Heart left ventricle (tissue), 16 donors: ENCODE measurements at places on chromosomes 1 and 21.

DNA sequence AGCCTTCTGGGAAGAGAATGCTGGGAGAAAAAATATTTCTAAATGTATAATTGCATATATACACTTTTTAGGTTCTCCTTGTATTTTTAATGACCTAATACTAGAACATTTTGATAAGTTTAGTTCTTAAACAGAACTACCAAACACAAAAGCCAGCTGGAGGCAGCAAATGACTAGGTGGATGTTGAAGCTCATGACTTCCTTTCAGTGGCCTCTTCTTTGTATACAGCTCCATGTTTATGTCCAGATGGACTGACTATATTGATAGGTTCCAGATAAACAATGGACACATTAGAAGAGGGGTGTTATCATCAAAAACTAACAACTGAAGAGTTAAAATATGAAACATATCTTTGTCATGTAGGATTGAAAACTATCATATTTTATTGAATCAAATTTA is 52.5 kb downstream of the LRRC8D start:
- no peak for DNase-seq

- DNase-seq: no peak
Observed at GRCh38 chr1:200866521-200866920, 6.3 kb upstream of the GPR25 start.

- no peak for DNase-seq
Observed at GRCh38 chr1:204443260-204443619, 31.6 kb upstream of the PPP1R15B start.

- DNase-seq: no peak
Observed at GRCh38 chr1:151641229-151641628, 29.4 kb downstream of the SNX27 start.

- peak; percentile 51 for DNase-seq
Observed at GRCh38 chr1:109977225-109977624, 7.3 kb upstream of the AHCYL1 start.

- no peak for DNase-seq
Observed at GRCh38 chr1:145828367-145829026, 4.5 kb downstream of the POLR3C start.

DNA sequence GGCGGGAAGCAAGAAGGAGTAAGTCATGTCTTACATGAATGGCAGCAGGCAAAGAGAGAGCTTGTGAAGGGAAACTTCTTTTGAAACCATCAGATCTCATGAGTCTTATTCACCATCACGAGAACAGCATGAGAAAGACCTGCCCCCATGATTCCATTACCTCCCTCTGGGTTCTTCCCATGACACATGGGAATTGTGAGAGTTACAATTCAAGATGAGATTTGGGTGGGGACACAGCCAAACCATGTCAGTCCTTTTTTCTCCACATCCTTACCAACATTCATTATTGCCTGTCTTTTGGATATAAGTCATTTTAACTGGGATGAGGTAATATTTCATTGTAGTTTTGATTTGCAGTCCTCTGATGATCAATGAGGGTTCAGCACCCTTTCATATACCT is 81.0 kb downstream of the DIRAS3 start:
- no peak for DNase-seq

GRCh38 chr1:178254433-178254832 is 160.5 kb downstream of the RASAL2 start:
- DNase-seq: no peak

DNA sequence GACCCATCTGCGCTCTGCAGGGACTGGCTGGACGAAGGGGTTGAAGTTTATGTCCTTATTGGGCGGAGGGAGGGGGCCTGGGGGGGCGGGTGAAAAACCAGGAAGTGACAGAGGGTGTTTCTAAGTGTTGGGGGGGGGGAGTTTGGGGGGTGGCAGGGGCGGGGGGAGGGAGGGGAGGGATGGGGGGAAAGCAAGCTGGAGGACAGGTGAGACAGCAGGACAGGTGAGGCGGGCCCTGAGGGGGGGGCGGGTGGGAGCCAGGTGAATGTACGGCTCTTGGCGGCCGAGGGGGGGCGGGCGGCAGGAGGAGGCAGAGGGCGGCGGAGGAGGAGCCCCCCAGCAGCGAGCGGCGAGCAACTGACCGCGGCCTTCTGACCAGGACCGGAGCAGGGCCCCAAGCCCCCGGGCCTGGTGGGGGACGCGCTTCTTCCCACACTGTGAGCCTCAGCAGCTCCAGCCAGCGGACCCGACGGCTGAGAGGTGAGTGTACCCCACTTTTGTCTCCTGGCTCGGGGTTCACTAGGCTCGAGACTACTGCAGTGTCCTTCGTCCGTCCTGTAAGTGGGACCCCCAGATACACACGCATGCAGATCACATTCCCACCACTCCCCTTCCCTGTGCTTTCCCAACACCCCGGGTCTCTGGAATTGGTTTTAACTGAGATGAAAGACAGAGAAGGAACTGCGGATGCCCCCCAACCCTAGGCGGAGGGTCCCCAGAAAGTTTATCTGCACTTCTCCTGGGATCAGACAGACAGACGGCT is at the start of gene ZBTB7B:
Gene ZBTB7B, plus strand, starts transcription at position 339 of the 763 bp plus-strand sequence. CDS start 11,859 bp downstream, outside the sequence.
- no peak for DNase-seq

DNA sequence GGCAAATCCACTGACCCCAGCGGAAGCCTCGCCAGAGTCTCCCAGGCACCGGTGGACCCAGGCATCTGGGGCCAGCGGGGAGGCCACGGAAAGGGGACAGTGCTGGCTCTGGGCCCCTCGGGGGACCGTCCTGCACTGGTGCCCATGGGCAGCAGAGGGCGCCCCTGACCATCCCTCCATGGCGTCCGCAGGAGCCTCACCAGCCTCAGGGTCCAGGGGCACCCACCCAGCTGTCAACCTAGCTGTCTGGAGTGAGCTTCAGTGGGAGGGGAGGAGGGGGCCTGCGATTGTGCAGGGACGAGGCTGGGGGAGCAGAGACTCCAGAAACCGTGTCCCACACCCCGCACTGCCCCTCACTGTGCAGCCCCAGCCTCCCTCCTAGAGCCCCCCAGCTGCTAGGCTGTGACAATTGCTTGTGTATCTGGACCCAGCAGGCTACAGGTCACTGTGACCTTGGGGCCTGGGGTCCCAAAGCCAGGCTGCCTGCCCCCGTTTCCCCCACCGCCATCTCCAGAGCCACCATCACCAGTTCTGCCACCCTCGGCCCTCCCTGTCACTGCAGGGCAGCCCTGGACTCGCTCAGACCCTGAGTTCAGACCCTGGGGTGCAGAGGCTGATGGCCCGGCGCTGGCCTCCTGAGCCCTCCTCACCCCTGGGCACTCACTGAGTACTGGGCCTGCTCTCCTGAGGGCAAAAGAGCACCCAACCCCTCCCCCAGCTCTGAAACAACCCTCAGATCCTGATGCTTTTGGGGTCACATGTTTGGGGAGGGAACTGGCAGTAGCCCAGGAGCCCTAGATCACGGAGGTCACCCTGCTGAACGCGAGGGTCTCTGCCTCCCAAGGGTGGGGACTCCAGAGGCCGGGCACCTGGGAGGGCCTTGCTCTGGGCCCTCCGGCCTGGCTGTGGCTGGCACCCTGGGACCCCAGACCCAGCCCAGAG is 10.6 kb upstream of the COL6A1 start:
- DNase-seq: peak; percentile 71

DNA sequence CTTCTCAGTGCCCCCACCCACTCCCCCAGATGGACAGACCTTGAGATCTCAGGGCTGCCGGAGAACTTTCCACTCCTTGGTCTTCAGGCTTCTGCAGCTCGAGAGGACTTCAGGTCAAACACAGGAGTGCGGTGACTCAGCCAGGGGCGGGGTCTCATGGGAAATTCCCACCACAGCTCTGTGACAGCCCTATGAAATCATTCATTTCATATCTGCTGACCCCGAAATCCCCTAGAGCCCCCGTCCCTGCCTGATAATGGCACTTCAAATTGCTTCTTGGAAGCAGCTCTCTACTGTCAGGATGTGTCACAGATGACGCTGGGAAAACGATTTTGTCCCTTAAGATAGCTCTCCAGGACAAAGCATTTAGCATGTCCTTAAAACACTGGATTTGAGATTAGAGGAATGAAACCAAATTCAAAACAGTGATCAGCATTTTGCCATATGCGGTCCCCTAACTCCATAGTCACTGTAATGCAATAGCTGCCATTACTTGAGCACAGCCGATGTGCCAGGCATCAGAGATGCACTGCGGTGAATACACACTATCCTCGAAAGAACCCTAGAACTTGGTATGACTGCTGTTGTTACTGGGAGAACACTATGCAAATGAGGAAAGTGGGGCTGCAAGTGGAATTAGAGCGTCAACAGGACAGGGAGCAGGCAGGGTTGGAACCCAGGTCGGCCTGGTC is at the start of gene TNFRSF9:
Gene TNFRSF9, minus strand, starts transcription at position 95 of the 692 bp plus-strand sequence. CDS start 845 bp downstream, outside the sequence.
- peak; percentile 40 for DNase-seq

DNA sequence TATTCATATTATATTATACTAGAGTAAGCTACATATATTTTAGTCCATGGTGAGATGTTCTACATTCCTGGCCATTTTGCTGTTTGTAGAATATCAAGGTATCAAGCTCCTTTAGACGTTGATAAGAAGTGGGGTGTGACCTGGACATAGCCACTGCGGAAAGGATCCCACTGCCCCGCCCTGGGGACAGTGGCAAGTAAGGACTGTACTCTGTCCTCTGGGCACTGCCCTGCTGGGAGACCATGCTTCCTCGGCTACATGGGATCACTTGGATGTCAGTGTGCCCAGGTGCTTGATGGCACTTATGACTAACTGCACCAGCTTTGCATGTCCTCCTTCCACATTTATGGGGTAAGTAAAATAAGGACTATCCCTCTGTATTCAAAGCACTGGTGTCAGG is 46.3 kb upstream of the NTPCR start:
- no peak for DNase-seq

- DNase-seq: peak; percentile 45
Observed at GRCh38 chr1:47656719-47657685, 219.2 kb downstream of the FOXD2 start.

DNA sequence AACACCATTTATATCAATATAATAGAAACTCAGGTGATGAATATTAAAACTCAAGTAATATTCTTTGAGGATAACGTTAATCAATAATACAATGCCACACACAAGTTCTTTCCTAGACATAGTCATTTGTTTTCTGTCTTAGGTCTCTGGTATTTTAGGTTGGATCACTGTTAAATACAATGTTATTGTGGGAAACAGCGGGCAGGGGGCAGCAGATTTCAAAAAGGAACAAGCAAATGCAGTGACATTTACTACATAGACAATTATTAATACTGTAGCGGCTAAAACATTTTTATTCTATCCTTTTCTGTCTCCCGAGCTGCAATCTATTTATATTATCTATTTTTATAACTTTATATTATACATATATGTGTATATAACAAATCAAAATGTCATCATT is 186.4 kb upstream of the ZNHIT6 start:
- no peak for DNase-seq

GRCh38 chr1:147630447-147630846 is 39.9 kb downstream of the ACP6 start:
- DNase-seq: no peak

DNA sequence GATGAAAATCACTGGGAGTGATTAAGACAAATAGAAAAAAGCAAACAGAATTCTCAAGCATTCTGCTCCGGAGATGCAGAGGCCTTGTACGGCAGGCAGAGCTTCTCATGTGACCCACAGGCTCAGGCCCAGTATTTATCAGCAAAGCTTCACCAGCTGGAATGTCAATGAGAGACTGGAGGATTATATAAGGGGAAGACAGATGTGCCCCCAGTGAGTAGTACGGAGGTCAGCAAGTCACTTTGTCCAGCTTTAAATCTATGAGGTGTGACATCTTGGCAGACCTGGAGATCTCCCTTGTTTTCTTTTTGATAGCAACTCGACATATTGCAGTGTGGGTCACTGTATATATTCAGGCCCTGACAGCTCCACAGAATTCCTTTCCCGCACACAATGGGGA is 106.8 kb downstream of the HHIPL2 start:
- DNase-seq: no peak

DNA sequence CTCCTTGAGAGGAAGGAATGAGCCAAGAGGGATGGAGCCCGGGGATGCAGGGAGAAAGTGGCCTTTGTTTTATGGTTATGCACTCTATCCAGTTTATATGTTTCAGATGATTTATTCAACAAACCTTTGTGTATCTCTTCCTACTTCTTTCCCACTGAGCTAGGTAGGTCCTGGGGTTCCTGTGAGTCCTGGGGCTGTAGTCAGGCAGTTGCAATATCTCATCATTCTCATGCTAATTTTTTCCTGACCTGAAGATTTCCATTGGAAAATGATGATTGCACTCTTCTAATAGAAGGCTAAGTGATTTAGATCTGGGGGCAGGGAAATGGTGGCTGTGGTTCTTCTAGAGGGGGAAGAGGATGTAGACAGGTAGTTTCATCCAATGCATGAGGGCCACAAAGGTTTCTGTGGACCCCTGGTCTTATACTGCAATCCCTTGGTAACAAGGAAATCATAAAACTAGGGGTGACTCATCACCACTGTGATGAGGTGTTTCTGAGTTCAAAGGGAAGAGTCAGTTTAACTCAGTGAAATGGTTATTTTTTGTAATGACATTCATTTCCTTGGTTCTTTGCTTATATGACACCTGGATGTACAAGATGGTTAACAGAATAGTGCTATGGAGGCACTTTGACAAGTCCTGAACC is 20.2 kb downstream of the B3GALT5 start:
- DNase-seq: no peak

- no peak for DNase-seq
Observed at GRCh38 chr1:19360016-19360415, 47.9 kb downstream of the SLC66A1 start.

GRCh38 chr1:25743164-25744139 is 56.5 kb upstream of the SELENON start:
- peak; percentile 97 for DNase-seq

- no peak for DNase-seq
Observed at GRCh38 chr21:32817208-32817607, 45.7 kb upstream of the PAXBP1 start.

DNA sequence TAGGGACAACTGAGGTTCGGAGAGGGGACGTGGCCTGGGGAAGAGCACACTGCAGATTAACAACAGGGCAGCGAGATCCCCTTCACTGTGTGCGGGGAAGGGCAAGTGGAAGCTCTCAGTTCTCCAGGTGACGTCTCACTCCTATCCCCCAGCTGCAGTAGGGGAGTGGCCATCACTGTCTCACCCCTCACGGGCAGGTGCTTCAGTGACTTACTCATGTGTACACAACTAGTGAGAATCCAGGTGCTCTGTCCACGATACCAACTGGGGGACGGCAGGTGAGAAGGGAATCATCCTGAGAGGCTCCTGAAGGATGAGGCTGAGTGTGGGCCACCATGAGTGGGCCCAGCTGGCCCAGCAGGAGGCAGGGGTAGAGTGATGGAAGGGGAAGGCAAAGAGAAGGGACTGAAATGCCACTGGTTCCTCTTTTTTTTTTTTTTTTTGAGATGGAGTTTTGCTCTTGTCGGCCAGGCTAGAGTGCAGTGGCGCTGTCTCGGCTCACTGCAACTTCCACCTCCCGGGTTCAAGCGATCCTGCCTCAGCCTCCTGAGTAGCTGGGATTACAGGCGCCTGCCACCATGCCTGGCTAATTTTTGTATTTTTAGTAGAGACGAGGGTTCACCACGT is 25.9 kb downstream of the RHBG start:
- DNase-seq: no peak

DNA sequence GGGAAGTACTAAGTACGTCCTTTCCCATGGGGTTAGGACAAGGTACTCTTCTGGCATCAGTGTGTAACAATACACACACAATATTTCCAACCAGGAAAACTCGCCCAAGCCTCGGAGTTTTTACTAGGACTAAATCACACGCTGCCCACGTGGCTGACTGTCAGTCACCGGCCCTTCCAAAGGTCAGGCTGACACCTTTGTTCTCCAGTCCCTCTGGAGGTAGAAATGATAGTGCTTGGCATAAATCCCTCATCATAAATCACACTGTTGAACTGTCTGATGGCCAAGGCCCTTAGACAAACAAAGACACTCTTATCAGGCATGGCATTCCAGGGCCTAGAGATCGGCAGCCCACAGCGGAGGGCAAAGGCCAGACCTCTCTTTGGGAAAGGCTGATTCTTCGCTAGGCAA is 16.9 kb upstream of the SLAMF9 start:
- DNase-seq: no peak
